RPMI7951 (cell line): ENCODE measurements at places on chromosomes 6 and 20.

DNA sequence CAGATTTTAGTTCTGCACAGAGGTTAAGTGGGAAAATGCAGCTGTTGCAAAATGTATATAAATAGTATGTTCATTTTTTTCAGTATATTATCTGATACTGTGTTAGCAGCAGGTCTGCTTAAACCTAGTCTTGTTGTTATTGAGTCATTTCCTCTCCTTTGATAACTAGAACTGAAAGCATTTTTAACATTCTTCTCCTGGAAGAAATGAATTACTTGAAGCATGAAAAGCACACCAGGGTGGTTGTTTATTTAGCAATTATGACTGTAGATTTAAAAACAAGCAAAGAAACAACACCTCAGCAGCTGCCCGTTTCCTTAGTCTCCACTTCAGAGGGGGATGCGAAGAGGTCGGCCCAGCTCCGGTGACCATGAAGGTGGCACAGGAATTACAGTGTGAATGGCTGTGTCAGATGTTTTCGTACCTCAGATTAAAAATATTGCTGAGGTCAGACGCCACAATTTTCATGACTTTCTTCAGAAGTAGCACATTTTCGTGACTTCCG, 53.5 kb downstream of the GOPC start:
- peak; percentile 78 for DNase-seq

- no peak for DNase-seq
Measured at GRCh38 chr6:29414588-29414987, at the start of gene OR12D1. OR12D1 (plus strand) TSS chr6:29414928.

- no peak for DNase-seq
Measured at GRCh38 chr20:24384865-24385264, 84.6 kb upstream of the SYNDIG1 start.

DNA sequence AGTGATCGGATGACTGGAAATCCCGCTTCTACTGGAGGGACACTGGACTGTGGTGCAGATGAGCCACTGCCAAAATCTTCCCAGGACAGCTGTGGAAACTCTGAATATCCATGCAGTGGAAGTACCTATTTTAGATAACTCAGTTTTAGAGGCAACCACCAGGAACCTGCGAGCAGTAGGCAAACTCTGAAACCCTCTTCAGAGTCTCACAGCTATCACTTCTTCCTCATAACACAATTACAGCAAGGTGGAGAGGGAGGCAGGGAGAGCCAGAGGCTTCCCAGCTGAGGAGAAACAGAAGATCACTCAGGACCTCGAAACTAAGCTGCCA, 322.8 kb upstream of the NT5E start:
- DNase-seq, result no peak

DNA sequence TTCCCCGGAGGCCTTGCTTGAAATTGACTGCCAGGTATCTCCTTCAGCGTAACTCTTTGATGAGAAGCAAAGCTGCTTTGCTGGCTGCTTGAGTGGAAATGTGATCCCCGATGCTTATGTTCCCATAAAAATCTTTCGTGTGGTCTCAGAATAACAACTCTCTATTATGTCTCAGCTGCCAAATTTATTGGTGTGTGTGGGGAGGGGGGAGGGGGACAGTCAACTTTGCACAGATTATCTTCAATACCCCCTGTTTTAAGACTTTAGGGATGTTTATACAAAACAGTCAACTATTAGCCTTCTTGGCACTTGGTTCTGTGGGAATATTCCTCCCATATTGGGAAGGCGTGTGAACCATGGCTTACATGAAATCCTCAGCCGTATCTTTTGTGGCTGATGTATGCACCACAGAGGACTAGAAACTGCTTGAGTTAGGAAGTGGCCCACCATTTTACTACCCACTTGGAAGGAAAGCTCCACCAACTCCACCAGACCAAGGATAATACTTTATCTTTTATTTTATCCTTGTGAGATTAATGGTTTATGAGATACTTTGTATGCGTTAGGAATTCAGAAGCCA, 101.5 kb upstream of the SLC24A3 start:
- DNase-seq, result no peak

DNA sequence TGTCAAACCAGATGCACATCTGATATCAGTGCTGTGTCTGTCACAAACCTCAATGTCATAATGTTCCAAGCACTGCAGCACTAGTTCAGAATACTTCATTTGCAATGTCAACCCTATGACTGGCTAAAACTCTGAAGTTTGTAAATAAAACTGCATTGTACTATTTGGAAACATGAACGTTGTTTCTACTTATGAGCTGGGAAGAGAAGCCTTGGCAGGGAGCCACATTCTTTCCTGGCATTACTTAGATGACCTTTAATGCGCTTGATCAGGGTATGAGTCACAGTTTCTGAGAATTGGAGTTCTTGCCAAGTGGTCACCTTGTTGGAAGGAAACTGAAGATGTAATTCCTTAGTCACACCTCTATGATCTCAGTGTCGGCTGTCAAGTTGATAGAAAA, 664.8 kb upstream of the MMS22L start:
- DNase-seq, result peak; percentile 59

GRCh38 chr6:84280030-84280429, 52.6 kb upstream of the CEP162 start:
- DNase-seq, result peak; percentile 60

DNA sequence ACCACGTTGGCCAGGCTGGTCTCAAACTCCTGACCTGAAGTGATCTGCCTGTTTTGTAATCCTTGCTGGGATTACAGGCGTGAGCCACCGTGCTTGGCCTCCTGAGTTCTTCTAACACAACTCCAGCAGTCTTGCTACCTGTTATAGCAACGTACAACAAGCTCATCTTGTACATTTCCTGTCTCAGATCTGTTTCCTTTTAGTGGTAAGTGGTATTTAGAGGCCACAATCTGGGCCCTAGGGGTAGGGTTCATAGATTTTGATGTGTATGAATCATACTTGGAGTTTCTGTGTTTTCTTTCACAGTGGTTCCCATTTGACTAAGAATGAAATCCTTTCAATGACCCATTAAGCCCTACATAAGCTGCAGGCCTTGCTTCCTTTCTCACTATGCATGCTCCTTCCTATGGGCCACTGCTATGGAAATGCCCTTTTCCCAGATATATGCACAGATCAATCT, 27.1 kb upstream of the SYNCRIP start:
- DNase-seq, result peak; percentile 87

GRCh38 chr20:35448788-35449373, 6.5 kb upstream of the CEP250 start:
- no peak for DNase-seq

- peak; percentile 52 for DNase-seq
Measured at GRCh38 chr6:26329763-26330511, 35.1 kb upstream of the BTN3A2 start.

DNA sequence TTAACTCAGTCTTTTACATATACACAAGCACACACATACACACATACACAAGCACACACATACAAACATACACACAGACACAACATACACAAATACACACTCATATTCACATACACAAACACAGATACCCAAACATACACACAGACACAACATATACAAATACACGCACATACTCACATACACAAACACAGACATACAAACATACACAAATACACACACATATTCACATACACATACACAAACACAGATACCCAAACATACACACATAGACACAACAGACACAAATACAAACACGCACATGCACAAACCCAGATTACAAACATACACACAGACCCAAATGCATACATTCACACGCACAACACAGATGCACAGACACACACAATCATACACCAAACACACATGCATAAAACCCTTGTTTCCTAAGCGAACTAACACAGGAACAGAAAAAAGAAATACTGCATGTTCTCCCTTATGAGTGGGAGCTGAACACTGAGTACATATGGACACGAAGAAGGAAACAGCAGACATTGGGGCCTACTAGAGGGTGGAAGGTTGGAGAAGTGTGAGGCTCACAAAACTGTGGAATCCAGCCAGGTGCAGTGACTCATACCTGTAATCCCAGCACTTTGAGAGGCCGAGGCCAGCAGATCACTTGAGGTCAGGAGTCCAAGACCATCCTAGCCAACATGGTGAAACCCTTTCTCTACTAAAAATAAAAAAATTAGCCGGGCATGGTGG, 34.2 kb downstream of the PIM1 start:
- peak; percentile 72 for DNase-seq

DNA sequence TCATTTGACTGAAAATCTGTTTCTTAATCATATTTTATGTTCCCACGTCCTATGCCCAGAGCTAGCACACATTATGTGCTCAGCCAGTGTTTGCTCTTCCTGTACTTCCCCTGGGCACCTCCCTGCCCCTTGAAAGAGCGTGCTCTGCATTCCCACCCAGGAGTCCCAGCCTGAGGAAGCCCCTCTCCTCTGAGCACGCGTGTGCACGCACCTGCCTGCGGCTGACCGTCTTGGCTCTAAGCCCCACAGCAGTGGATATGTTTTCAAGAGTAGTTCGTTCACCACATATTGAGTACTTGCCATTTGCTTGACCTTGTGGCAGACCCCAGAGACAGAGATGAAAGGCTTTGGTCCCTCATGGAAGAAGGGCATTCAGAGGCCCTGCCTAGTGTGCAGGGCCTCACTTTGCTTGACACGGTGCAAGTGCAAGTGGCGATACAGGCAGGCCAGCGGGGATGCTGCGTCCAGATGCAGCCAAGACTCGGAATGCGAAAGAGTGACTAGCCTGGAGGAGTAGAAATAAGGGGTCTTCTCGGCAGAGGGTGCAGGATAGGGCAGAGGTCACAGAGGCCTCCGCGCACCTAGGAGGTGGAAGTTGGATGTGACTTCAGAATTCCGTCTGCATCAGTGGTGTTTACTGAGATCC, 14.1 kb downstream of the SYNDIG1 start:
- DNase-seq, result no peak

- DNase-seq, result no peak
Measured at GRCh38 chr6:75209184-75209723, 3.4 kb upstream of the COL12A1 start.

DNA sequence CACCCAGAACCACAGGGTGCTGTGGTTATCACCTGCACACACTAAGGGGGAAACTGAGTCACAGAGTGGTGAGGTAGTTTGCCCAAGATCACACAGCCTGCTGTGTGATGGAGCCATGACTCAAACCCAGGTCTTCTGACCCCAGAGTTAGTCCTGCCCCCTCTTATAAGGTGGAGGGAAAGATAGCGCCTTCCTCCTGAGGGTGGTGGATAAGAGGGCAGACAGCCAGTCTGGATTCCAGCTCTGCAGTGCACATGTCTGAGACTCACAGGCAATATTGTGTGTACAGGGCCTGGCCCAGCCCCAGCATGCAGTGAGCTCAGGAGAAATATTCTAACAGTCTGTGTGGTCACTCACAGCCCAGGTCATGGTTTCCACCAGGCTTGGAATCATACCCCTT, 393.7 kb downstream of the CDH4 start:
- no peak for DNase-seq

DNA sequence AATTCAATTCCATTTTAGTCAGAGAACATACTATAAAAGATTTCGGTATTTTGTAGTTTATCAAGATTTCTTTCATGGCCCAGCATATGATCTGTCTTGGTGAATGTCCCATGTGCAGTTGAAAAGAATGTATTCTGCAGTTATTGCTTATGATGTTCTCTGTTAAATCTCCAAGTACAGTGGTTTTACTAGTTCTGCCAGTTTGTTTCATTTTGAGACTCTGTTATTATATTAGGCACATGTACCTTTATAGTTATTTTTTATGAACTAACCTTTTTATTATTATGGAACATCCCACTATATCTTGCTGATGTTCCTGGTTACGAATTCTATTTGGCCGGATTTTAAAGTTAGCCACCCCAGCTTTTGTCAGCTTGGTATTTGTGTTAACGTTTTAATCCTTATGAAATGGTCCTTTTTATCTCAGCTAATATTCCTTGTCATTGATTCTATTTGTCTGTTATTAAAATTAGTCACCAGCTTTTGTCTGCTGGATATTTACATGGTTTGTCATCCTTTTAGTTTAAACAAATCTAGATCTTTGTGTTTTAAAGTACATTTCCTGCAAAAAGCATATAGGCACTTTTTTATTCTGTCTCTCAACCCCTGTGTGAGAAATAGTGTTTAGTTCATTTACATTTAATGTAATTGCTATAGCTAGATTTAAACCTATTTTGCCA, 48.9 kb downstream of the VTA1 start:
- no peak for DNase-seq

- DNase-seq, result no peak
Measured at GRCh38 chr6:89807581-89807980, 12.0 kb downstream of the MDN1 start.

- no peak for DNase-seq
Measured at GRCh38 chr20:63316502-63316921, 23.5 kb downstream of the COL20A1 start.

GRCh38 chr6:46610862-46611553, 41.6 kb downstream of the CYP39A1 start:
- no peak for DNase-seq

- no peak for DNase-seq
Measured at GRCh38 chr6:124076336-124077048, 272.8 kb downstream of the NKAIN2 start.

- DNase-seq, result no peak
Measured at GRCh38 chr6:5507131-5507681, 245.9 kb downstream of the FARS2 start.

DNA sequence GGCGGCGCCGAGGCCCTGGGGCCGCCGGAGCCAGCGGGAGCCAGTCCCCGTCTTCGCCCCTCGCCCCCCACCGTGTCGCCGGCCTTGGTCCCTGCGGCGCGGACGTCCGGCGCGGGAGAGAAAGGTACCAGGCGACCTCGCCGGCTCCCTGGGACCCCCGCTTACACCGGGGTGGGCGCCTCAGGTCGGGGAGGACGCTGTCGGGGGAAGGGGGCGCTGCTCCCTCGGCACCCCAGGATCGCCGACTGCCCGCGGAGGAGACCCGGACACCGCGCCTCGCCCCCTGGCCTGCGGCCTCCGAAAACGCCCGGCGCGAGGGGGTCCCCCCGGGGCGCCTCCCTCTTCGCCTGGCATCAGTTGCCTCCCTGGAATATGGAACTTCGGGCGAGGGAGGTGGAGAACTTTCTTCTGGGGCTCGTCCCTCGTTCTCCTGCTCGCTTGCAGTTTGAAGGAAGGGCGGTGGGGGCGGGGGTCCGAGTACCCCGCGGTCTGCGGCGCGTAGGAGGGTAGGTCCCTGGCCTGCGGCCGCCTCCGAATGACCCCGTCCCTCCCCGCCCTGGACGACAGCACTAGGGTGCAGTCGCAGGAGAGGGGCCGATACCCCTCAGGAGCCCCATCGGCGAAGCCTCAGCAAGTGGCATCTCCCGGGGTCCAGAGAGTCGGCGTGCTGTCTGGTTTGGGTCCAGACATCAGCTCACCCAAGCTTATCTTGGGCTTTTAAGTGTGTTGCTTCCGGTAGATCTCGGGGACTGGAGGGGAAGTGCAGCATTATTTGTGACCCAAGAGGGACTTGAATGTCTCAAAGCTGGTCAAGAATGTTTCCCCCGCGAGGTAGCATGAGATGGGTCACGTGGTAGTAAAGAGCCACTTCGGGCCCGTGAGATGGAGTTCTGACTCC, 549 bp downstream of the ANKRD6 start:
- no peak for DNase-seq

- DNase-seq, result no peak
Measured at GRCh38 chr6:74879976-74880375, 325.9 kb downstream of the COL12A1 start.

- DNase-seq, result no peak
Measured at GRCh38 chr20:35510951-35511735, 18.3 kb downstream of the C20orf173 start.
